ENCODE measurements at places on chromosomes 13 and 19.

GRCh38 chr13:80716610-80717081 is 375.7 kb upstream of the SPRY2 start:
- DNase-seq = no peak

GRCh38 chr19:927780-928401 is 2.1 kb downstream of the ARID3A start:
- no peak for DNase-seq

DNA sequence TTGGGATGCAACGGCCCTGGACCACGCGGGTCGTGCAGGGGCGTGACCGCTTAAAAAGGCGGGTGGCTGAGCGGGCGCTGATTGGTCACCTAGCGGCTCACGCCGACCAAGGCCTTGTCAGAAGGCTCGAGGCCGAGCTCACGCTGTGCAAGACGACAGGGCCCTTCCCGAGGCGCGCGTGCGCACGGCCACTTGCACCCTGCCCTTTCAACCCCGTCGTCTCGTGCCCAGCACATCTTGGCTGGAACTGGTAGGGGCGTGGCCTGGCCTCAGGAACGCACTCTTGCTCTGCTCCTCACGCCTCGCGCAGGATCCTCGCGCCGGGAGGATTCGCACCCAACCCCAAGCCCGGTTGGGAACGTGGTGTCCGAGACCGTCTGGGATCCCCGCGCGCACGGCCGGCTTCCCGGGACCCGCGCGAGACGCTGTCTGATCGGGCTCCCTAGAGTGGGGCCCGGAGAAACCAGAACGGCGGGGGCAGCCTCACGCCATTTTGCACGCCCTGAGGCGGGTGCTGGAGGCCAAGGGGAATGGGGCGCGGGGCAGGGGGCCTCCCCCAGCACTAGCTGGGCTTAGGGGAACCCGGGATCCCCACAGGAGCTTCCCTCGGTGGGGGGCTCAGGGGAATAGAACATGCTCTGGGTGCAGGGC is at the start of gene MEIOSIN:
Gene MEIOSIN, plus strand, starts transcription at position 280 of the 651 bp plus-strand sequence. CDS start 1,938 bp downstream, outside the sequence.
- DNase-seq = no peak

- DNase-seq = no peak
These were observed 8.4 kb upstream of the PRR19 start for GRCh38 chr19:42293540-42293939.

DNA sequence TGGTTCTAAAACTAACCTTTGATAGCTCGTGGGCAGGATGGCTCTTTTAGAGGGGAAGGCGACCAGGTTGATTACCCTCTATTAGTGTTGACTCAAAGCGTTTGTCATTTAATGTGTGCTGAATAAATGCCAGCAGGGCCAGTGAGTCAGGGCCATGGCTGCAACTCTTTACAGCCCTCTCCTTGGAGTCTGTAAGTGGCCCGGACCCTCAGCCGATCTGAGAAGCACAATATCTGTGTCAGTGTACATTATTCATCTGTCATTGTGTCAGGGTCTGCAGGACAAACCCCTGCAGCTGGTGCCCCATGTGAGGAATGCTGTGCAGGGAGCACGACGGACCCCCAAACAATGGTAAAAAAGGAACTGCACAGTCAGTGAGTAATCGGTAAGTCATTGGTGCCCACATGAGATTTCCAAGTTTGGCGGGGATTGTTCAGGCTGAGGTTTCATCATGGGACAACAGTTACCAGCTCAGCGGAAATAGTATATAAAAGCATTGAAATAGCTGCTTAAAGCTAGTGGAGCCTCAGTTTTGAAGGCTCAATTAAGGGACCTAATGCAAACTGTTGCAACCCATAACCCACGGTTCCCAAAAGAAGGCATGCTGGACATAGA is 139.1 kb downstream of the ZNF675 start:
- no peak for DNase-seq

DNA sequence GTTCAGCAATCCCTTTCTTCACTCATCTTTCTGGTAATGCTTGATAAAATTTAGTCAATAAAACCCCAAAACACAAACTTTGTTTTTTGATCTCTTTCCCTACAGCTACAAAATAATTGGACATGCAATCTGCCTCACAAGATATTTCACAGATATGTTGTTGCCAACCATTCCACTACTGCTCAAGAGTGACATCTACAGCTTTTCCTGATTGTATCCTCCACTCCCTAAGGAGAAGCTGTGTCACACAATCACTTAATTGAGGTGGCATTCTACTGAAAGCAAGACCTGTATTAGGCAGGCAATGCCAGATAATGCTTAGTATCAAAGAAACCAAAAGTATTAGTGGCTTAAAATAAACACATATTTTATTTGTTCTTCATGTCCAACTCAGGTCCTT is 1646.2 kb upstream of the SPRY2 start:
- DNase-seq = no peak

GRCh38 chr19:41278478-41278877 is 14.3 kb downstream of the HNRNPUL1 start:
- no peak for DNase-seq

DNA sequence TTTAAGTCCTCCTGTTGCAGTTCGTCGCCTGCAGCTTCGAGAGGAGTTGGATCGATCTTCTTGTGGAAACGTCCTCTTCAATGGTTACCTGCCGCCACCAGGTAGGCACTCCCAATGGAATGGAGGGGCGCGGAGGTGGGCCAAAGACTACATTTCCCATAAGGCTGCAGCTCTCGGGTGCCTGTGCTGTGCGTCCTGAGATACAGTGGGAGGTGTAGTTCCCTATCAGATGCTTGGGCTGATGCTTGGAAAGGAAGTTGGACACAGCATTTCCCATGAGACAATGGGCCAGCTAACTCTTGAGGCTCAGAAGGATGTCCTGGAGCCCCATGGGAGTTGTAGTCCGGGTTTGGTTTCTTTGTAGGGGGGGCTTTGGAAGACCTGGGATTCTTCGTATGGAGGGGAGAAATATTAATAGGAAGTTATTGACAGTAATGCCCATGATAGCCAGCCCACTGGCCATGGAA is 1.8 kb downstream of the SHKBP1 start:
- DNase-seq = no peak

GRCh38 chr19:37692956-37693620 is 26.5 kb downstream of the ZNF607 start:
- no peak for DNase-seq

GRCh38 chr13:85108356-85108755 is 690.9 kb downstream of the SLITRK6 start:
- DNase-seq = no peak

DNA sequence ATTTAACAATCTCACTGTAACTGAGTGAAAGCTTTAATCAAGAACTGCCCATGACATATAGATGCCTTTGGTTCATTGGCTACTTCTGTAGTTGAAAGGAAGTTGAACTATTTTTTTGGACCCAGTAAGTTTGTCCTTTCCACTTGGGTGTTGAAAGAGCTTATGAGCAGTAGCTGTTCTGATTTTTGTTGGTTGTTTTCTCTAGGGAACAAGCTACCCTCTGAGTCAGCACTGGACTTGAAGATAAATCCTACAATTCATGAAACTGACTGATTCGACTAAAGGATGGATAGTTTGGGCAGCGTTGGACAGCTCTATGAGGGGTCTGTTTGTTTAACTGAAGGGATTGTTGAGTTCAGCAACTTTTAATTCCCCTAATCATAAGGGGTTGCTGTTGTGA is 101.0 kb downstream of the PAN3 start:
- DNase-seq = no peak

DNA sequence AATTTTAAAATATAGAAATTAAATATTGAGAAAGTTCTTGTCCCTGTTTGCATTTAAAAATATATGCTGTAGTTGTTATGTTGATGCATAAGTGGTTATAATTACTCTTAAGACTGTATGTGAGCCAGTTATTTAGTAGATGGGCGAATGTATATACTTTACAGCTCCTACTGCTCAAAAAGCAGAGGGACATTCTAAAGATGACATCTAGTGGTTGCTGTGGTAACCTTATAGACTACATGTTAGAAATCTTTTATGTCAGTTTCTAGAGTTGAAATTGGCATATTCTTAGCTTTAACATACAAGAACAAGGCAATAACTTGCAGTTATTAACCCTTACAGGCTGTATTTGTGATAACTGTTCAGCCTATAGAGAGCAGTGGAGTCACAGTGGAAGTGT is 160.5 kb downstream of the OLFM4 start:
- DNase-seq = no peak

DNA sequence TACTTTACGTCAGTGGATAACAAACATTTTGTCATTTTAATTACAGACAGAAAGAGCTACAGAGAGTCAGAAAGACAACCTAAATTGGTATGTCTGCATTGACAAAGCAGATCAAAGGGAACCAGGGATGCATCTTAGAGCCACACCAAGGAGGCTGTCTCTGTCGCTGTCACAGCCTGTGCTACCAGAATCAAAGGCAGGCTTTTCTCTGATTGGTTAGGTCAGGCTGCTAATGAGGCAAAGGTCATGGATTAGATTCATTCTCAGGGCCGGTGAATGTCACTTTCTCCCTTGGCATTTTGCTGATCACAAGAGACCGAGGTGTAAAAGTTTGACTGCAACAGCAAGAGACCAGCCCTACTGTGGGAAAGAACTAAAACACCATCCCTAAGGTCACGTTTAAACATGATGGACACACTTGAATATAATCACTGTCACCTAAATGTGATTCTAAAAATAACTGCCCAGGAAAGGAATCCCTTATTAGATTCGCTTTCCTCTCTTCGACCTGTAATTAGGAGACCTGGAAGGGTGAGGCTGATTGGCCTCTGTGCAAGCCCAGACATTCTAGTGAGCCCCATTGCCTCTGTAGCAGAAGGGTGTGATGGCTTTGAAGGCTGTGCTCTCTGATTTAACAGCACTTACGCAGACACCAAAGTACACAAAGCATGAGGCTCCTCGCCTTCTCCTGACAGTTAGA is 314.4 kb upstream of the NBEA start:
- no peak for DNase-seq

DNA sequence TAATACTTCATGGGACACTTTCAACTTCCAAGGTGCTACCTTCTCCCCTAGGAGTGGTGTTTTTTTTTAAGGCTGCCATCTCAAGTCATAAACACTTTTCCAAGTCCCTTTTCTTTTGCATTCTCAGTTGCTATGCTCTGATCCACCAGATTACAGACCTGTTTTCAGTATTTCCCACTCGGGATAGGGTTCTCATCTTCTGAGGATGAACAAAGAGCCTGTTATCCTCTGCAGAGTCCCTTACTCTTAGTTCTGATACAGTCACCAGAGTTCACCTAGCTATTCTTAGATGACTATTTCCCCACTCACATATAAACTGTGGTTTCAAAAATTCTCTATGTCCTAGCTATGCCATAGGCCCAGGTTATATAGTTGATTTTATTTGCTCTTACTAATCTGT is 15.9 kb downstream of the ZDHHC20 start:
- DNase-seq = no peak

- no peak for DNase-seq
These were observed 3.7 kb downstream of the ATP13A1 start for GRCh38 chr19:19659646-19660245.

DNA sequence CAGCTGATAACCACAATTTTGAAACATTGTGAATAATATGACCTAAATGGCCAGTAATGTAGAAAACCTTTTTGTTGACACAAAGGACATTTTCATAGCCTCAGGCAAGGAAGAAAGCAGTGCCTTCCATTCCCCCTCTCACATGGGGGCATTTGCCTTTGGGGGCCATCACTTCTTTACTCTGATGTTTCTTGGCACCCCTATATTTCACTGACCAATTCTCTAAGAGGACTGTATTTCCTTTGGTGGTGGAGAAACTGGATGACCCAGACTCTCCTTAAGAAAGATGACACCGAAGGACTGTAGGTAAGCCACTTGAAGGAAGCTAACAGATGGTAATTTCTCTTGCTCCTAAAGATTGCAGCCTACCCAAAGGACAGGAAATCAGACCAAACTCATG is 254.6 kb downstream of the DCLK1 start:
- DNase-seq = no peak

GRCh38 chr13:42041684-42042035 is 6.8 kb upstream of the DGKH start:
- DNase-seq = no peak

GRCh38 chr13:33270895-33271538 is 14.5 kb downstream of the STARD13 start:
- no peak for DNase-seq

DNA sequence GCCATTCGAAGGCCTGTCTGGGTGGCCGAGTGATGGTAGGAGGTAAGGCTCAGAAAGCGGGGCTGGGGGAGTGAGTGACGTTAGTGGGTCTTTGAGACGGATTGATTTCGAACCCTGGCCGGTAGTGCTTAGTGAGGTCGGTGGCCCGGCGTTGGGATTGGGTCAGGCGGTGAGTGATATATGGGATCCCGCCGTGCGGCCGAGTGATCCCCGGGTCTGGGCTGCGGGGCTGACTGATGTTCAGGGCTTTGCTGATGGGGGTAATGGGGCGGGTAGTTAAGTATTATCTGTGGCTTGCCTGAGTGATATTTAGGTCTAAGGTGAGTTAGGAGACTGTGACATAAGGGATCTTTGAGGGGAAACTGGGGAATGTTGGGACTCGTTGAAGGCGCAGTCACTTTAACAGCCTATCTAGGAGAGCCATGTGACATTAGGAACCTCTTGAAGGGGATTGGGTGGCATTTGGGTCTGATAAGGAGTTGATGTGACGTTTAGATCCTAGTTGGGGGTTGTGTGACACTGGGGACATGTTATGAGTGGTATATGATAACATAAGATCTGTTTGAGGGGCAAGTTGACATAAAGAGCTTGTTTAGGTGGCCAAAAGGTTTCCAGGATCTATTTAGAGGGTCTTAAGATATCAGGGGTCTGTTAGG is 543 bp downstream of the PSMC4 start:
- DNase-seq = no peak

- peak; percentile 64 for DNase-seq
These were observed at the start of gene RUBCNL for GRCh38 chr13:46387064-46387851. RUBCNL (minus strand) TSS chr13:46387252; CDS start chr13:46372475, 14,777 bp downstream.

GRCh38 chr13:36665630-36666029 is 8.2 kb upstream of the SERTM1 start:
- DNase-seq = no peak

- no peak for DNase-seq
These were observed 25.8 kb upstream of the SLC7A9 start for GRCh38 chr19:32895384-32895783.

- DNase-seq = peak; percentile 32
These were observed 54.7 kb upstream of the WASF3 start for GRCh38 chr13:26502826-26503225.

DNA sequence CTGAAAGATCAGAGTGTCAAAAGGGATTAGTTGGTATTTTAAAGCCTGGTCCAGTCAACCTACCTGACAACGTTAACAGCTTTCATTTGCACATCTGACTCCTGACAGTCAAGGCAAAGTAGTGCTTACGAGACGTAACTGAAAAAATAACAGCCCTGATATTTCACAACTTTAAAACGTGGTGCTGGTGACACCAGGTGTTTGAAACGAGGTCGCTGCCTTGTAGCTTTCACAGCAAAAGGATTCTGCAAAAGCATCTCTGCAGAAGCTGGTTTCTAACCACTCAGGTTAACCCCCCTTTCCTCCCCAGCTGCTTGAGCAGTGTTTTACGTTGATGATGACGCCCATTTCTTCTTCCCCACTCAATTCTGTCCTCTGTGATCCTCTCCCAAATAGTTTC is 23.3 kb downstream of the GGACT start:
- DNase-seq = no peak

GRCh38 chr19:16001481-16002312 is 52.9 kb downstream of the OR10H4 start:
- DNase-seq = peak; percentile 51

Measured in stimulated activated CD8-positive, alpha-beta memory T cell treated with anti-CD3 and anti-CD28 coated beads, Interleukin-4, amount 100 ng/mL, for 48 hours (primary cell).